Omental fat pad (tissue), 4 donors: ENCODE measurements at places on chromosomes 12 and 14.

- DNase-seq = no peak
These were observed 44.9 kb upstream of the BCAT1 start for GRCh38 chr12:24993793-24994192.

DNA sequence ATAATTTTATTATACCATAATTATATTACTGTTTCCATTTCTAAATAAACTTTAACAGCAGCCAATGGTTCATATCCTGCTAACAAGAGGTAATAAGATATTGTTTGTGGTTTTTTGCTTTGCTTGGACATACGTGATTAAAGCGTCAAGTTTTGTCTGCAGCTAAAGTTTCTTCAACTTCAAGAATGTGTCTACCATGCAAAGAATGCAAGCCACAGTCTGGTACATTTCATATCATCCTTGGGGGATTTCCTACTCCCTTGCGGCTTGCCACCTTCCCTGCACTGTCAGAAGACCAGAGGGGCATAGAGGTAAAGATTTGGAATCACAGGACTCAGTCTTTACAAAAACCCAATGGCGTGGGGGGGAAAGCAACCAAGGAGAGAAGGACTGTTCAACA lies 125.2 kb downstream of the MED13L start:
- no peak for DNase-seq

- no peak for DNase-seq
These were observed 1.3 kb downstream of the GLI1 start for GRCh38 chr12:57460841-57461275.

DNA sequence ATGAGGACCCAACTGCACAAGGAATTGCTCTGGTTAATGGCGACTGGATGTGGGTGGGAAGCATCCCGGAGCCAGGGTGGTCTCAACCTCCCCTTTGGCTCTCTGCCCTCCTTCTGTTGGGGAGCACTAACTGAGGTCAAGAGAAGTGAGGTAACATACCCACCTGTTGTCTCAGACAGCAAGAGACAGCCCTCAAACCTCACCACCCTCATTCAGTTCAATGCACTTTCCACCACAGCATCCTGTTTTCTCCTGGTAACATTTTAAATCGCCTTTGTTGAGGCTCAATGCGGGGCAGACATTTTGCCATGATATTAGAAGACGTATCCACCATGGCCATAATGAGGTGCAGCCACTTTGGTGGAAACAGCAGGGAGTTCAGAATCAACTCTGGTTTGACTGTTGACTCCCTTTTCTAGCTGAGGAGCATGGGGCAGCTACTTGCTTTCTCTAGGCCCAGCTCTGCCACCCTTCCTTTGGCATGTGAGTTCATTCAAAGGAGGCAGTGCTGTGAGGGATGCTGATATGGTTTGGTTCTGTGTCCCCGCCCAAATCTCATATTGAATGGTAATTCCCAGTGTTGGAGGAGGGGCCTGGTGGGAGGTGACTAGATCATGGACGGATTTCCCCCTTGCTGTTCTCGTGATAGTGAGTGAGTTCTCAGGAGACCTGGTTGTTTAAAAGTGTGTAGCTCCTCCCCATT lies 338.6 kb downstream of the PCNX1 start:
- no peak for DNase-seq
